Thoracic aorta (tissue), 2 donors: ENCODE measurements at places on chromosomes 2 and 18. TPM values are rescaled to one million over a fixed set of nuclear protein-coding genes. Genes with fewer than 3 reads are reported as not detected.

DNA sequence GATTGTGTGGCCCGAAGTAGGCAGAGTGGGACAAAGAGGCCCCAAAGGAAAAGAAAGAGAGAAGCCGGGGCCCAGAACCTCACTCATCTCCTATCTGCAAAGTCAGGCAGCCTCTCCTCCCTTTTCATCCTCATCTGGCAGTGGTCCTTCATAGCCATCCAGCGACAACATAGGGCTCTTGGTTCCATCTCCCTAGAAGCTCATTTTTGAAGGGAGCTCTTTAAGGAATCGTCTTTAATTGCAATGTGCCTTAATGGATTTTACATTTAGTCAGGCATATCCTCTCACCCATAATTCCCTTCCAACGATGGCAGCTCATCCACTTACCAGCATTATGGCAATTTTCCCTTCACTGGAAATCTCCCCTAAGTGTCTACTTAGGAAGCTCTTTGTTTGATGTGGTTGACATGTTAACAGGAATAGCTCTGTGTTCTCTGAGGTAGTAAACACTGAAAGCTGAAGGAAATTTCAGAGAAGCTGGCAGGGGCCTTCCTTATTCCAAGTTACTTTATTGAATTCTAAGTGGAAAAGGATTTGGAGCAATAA, 780.6 kb downstream of the TSN start:
- H3K36me3 ChIP-seq, result no peaks in the 10 kb centered on the region
- no peak overlapping the region for H3K4me3 ChIP-seq
- no peak for DNase-seq
- H3K4me1 ChIP-seq, result no peaks in the 10 kb centered on the region
- no peak overlapping the region for H3K27ac ChIP-seq

DNA sequence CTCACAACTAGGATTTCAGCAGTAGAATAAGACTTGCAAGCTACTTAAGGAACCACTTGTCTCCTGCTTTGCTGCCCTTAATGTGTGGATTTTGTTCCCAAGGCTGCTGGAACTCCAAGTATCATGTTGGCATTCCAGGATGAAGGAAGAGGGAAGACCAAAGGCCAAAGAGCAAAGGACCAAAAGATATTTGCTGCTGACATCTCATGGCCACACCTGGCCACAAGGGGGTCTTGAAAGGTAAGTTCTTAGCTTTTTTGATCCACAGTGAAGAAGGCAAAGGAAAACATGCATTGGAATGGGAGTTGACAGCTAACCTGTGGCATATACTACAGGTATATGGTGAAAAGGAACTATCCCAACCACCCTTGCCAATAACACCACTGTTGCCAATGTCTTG, 3.9 kb upstream of the MATN3 start:
- no peak overlapping the region for H3K4me3 ChIP-seq
- DNase-seq, result no peak
- H3K27me3 ChIP-seq, result no peaks in the 10 kb centered on the region
- peaks cover 10% of the 10 kb centered on the region for H3K4me1 ChIP-seq
- H3K27ac ChIP-seq, result no peak overlapping the region

- H3K4me1 ChIP-seq, result no peaks in the 10 kb centered on the region
- DNase-seq, result no peak
- no peak overlapping the region for H3K27ac ChIP-seq
- H3K27me3 ChIP-seq, result no peaks in the 10 kb centered on the region
- no peaks in the 10 kb centered on the region for H3K36me3 ChIP-seq
Measured at GRCh38 chr2:239675826-239676715, 275.3 kb upstream of the HDAC4 start.

ELOA2 gene
- not detected for total RNA-seq
